Activated naive CD8-positive, alpha-beta T cell treated with anti-CD3 and anti-CD28 coated beads for 36 hours (primary cell): ENCODE measurements at places on chromosomes 12 and 14.

DNA sequence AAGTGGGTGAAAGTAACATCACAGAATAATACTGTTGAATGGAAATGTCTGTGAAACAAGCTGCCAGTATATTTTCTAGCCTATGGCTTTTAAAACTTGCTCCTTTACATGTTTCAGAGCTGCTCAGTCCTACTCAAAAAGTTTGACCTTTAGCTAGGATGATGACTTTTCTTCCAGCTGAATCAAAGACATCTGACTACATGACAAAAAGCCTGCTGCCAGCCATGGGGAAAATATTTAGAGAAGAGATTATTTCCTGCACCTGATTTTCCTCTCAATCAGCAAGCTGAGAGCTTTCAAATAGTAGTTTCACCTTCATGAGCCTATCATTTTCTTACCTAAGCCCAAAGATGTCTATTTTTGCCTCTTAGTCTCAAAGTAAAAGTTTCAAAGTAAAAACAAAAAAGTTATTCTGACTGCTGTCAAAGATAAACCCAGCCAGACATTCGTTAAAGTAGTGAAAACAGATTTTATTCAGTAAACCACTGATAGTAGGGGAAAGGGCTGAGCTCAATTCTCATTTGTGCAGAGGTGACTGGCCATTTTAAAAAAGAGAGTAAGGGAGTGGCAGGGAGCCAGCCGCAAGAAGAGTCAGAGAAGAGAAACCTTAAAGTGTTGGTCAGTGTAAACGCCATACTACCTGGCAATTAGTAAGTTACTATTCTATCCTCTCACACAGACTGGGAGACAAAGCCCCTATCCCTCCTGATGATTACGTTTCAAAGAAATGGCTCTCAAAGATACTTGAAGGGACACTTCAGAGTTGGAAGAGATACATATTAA, 2.2 kb downstream of the ATP6V1D start:
- no peak for DNase-seq

DNA sequence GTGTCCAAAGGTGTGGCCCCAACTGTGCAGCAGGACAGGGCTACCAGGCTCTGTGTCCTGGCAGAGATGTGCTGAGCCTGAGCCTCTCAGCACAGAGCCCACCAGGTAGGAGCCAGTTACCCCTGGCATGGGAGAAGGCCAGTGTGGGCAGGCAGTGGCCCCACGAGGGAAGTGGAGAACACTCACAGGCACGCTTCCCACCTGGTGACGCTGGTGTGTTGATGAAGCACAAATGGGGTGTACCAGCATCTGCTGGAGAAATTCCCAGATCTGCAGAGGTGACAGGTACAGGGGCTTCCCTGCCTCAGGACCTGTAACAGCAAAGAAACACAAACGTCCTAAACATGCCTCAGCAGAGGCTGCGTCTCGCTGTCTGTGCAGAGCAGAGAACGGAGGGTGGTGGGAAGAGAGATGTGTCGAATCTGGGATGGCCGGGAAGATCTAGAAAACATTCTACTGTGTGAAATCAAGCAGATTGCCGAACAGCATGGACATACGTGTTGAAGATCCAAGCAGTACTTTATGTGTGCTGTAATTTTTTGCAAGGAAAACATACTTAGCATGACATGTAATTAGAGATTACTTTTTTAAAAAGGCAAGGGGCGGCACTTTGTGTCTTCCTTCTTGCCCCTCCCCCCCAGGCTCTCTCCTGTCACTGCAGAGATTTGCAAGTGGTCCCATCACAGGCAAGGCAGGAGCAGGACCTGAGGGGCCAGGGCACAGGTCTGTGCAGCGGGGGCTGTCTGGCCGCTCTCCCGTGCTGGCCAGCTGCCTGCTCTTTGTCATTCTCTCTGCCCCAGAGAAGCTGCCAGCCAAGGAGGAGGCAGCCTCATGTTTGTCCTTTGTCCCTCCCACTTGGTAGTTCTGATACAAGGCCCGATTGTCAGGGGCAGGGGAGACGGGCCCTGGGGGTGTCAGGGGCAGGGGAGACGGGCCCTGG, 17.3 kb downstream of the HIP1R start:
- no peak for DNase-seq

GRCh38 chr14:98293576-98293975, 978.4 kb downstream of the BCL11B start:
- no peak for DNase-seq

DNA sequence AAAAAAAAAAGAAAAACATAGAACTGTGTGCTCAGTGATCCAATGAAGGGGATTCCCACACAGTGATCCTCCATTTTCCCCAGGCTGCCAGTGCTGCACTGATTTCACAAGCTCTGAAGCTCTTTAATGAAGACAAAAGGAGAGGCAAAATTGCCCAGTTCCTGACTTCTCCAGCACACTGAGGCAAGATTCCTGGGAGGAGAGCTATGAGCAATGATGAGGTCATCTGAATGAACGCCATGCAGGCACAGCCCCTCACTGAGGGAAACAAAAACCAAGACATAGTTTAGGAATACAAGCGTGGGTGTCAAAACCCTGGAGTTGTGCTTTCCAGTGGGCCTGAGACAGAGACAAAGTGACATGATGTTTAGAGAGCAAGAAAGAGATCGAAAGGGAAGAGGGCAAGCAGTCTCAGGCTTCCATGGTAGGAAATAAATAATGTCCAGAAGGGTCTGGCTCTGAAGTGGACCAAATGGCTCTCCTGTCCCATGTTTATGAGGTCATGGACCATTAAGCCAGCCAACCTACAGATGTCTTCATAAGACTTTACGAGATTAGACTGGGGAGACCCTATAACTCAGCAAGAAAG, 40.9 kb upstream of the SMUG1 start:
- DNase-seq: no peak

DNA sequence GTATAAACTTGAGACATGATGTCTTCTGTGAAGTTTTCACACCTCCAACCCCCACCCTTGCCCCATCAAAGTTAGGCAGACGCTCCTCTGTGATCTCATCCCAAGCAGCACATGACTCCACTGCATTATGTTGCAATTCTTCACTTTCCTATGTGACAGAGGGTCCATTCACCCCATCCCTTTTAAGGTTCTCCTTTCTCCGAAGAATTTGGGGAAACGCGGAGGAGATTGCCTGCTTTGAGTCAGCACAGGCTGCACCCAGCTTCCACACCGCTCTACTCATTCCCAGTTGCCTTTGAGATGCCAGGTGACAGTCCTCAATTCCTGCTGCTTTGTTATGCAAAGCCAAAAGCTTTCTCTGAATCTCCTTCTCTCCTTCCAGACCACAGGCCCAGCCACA, 61.8 kb downstream of the PHLDA1 start:
- DNase-seq: no peak

- DNase-seq: no peak
Observed at GRCh38 chr14:71327691-71328090, 420.4 kb downstream of the PCNX1 start.

DNA sequence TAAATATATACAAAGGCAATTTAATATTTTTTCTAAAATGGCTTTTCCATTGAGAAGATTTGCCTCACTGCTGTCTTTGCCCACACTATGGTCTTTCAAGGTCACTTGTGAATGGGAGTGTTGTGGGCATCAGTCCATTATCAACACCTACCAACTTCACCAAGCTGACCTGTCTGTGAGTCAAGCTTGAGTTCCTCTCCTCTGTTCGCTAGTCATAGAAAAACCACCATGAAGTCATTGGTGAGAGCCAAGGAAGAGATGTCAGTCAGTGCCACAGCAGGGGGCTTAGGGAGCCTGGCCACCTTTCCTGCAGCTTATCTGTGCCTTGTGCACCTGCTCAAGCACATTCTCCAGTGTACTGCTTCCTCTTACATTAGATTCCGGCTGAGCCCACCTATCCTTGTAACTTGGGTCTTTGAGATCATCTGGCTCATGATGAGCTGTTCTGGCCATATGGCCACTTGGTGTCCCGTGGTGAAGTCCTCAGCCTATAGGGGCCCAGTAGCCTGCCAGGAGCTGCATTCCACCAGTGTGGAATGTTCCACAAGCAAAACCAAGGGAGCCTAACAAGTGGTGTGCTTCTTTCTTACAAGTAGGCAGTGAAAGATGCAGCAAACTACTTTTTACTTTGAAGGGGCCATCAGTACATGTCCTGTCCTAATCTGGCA, 80.8 kb upstream of the C12orf71 start:
- no peak for DNase-seq
